Ureter (tissue), 1 donor: ENCODE measurements at places on chromosomes 4 and X. TPM values are rescaled to one million over a fixed set of nuclear protein-coding genes. Genes with fewer than 3 reads are reported as not detected.

MOSPD2 gene
- total RNA-seq, result 25.2 TPM

DNA sequence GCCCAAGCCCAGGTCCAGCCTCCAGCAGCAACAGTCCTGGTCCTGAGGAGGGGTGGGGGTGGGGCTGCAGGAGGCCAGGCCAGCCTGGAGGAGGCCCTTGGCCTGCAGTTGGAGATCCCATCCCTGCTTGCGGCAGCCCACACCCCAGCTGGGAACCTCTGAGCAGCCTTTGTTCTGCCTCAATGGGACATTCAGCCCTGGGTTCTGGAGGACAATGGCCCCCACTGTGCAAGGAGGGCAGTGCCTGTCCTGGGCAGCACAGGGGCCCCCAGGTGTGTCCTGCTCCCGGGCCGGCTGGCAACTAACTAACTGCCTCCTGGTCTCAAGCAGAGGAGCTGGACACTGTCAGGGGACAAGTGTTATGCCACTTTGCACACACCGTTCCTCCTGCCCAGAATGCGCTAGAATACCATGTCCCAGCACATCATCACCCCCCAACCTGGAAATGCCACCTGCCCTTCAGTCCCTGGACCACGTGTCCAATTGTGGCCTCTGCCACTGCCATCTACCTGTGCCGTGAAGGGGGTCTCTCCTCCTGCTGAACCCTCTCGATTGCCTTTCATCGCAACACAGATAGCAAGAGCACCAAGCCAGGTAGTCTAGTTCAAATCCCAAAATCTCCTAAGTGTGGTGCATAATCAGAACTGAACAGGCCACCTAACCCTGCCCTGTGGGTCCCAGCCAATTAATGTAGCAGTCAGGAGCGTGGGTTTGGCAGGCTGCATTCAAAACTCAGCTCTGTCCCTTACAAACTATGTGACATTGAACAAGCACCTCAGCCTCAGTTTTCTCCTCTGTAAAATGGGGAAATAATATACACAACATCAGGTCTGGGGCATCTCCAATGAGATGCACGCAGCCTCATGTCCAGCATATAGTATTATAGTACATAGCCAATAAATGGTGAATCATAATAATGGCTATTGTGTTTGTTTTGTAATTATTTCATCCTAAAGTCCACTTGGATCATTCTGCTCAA, 8.8 kb downstream of the PPP2R2C start:
- peak; percentile 33 for DNase-seq

DNA sequence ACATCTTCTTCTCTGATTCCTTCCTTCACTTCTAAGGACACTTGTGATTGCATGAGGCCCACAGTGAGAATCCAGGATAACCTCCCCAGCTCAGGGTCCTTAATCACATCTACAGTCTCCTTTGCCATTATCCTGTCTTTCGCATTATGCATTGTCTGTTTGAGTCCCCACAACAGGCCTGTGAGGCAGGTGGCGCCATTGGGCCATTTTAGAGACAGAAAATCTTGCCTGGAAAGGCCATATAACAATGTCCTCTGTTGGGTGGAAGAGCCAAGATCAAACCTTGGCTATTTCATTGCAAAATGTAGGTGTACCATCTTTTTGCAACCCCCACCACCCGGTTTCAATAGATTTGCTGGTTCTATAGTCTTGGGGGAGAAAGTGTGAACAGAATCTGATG, 11.8 kb upstream of the DCUN1D4 start:
- peak; percentile 73 for DNase-seq

GRCh38 chr4:12674184-12674583, 810.0 kb downstream of the RAB28 start:
- no peak for DNase-seq

DNA sequence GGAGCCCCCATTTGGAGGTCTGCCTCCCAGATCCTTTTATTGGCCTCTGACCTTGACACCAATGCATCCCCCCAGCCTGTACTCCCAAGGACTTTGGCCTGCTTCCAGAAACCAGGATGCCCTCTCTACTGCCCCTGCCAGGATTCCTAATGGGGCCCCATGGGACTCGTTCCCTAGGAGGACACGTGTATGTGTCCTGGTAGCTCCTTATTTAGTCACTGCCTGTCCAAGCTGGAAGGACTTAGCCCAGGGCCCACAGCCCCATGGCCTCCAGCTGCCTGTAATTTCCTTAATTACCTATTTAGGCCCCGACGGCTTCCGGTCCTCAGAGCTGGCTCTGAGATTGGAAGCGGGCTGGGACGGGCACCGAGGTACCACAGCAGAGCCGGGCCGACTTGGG, 9.4 kb downstream of the ATP2B3 start:
- no peak for DNase-seq

DNA sequence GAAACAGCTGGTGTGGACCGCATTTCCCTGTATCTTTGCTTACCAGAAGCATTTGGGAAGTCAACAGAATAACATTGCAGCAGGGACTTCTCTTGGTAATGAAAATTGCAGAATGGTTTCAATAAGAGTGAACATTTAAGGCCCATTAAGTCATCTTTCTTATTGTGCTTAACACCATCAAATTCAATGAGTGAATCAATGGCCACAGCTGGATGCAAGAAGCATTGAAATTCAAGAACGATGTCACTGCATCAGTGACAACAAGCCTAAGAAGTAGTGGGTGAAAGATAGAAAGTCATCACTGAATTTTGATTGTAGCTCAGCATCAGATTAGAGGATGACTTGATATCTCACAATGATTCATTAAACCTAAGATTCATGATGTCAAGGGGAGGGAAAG, 93.9 kb upstream of the GPM6A start:
- DNase-seq, result no peak

- DNase-seq, result no peak
Observed at GRCh38 chr4:118848242-118848641, 12.3 kb upstream of the SEC24D start.

ENPEP gene
- 3.9 TPM for total RNA-seq

HSPA4L gene
- 5.6 TPM for total RNA-seq

USP17L15 gene
- not detected for total RNA-seq

GAGE12D gene
- total RNA-seq, result not detected

DNA sequence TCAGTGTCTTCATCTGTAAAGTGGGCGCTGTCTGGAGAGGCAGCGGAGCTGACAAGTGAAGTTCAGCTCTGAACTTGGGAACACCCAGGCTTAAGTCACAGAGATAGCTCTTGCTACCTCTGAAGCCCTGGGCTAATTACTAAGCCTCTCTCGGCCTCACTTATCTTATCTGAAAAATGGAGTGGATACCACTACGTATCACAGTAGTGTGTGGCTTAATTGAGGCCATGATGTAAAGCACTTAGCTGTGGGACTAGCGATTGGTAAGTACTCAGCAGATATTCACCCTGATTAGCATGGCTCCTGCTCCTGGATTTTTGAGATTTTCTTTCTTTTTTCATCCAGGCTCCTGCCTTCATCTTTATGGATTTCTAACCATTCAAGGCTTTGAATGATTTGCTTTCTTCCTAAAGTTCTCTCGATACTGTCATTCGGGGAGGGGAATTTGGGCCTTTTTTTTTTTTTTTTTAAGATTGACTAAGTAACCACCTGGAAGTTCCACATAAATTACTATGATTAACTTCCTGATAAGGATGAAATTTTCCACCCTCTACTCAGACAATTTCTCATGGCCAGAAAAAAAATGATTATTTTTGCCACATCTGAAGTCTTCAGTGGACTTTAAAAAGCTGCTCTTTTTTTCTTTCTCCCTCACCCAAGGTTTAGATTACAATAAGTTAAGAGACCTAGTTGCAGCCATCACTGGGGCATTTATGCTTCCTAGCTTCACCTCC, 17.1 kb downstream of the LDB2 start:
- no peak for DNase-seq

- no peak for DNase-seq
Observed at GRCh38 chr4:66972087-66972486, 573.2 kb downstream of the CENPC start.

GRCh38 chr4:70637239-70637913, 8.8 kb downstream of the ENAM start:
- no peak for DNase-seq

DNA sequence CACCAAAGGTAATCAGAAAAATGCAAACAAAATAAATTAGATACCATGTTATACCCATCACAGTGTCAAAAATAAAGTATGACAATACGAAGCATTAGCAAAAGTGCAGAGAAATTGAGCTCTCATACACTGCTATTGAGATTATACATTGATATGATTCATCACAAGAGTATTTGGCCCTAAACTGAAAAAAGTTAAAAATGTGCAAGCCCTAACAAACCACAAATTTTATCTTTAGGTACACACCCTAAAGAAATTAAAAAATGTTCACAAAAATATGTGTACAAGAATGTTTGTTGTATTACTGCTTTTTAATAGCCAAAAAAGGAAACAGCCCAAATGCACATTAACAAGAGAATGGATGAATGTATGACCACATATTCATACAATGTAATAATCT, 137.9 kb upstream of the MAGEA10 start:
- DNase-seq, result no peak

- DNase-seq, result no peak
Observed at GRCh38 chr4:1177274-1178141, 5.1 kb upstream of the SPON2 start.

GRCh38 chr4:73259571-73260090, 1.0 kb upstream of the ANKRD17 start:
- DNase-seq, result no peak

DNA sequence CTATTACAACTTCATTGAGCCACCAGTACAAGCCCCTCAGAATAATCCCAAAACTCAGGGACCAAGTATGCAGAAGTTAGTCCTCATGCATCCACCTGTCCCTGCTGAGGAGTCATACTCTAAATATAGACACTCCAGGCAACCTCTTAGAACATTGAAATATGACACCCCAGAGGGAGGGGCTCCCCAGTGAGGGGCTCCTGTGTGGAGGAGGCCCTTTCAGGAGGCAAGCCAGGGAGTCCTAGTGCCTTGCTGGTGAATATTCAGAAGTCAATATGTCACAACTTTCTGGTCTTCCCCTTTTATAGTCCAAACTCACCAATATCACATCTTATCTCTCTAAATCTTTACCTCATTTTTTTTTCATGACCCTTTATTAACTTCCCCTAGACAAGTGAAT, 1.6 kb upstream of the ARMCX6 start:
- no peak for DNase-seq

NDST4 gene
- total RNA-seq, result not detected

DNA sequence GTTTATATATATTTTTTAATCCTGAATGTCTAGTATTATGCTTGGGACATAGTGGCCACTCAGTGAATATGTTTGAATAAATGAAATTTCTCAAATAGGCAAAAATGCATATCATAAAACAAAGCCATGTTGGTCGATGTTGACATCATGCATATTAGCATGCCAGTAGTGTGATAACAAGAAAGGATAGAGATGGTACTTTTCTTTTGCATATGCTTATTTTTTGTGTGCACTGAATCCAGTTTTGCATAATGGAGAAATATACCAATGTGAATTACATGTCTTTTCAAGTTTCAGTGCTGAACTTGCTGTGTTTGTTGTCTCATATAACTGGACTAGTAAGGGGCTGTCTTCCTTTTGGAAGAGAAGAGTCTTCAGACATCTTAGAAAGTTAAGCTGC, 7.5 kb downstream of the CPE start:
- DNase-seq, result no peak

PPBP gene
- total RNA-seq, result not detected

DNA sequence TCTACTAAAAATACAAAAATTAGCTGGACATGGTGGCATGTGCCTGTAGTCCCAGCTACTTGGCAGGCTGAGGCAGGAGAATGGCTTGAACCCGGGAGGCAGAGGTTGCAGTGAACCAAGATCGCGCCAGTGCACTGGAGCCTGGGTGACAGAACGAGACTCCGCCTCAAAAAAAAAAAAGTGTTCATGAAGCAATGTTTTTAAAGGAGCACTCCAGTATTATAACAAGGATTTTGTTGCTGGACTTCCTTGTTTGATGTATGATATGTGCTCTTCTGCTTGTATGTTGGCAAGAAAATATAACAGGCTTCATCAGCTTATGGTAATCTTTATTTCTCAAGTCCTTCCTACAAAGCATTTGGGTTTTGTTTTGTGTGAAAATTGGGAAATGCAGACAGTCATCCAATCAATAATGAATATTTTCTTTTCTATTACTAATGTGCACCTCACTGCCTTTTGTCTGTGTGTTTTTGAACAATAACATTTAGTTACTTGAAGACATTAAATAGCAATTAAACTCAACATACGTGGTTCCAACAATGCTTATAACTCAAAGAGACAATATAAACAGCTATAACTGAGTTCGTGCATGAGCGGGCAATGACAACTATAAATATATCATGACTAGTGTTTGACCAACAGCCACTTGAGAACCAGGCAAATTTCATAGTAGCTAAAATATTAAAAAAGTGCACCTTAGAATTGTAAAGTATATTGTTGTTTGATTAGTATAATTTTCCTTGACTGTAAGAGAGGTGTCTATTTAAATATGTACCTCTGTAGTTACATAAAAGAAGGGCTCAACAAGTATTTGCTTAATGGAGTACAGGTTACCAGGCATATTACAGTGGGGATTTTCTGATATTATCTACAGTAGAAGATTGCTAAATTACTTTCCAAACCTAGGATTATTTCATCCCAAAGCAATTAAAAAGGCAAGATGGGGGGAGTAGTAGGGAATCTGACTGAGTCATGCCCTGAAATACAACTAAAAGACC, 210.7 kb downstream of the PPP3CA start:
- DNase-seq, result no peak

GRCh38 chr4:26793735-26794134, 66.9 kb upstream of the STIM2 start:
- DNase-seq, result no peak

C4orf36 gene
- total RNA-seq, result 2.1 TPM

FGB gene
- 1.3 TPM for total RNA-seq

DNA sequence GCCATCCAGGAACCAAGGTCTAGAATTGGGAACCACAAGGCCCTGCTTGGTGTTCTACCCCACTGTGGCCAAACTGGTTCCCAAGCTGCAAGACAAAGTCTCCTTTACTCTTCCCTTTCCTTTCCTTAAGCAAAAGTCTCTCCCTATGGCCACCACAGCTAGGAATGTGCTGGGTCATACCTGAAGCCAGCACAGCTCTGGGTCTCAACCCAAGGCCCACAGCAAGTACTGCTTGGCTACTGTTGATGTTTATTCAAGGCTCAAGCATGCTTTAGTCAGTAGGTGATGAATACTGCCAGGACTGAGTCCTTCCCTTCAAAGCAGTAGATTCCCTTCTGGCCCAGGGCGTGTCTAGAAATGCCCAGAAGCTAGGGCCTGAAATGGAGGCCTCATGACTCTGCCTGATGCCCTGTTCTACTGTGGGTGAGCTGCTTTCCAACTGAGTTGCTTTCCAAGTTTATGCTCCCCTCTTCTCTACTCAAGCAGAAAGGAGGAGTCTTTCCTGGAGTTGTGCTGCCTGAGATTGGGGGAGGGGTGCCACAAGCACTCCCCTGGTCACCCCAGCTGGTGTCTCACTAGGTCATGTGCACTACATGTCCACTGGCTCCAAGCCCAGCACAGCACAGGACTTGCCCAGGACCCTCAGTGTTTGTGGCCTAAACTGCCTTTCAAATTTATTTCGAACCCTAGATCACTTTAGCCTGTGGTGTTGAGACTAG, 44.9 kb downstream of the STAP1 start:
- DNase-seq, result no peak
